ENCODE measurements at places on chromosomes 5 and 9.

GRCh38 chr5:166625210-166625865 is 1666.1 kb upstream of the WWC1 start:
- no peak for DNase-seq

- DNase-seq = no peak
Observed at GRCh38 chr5:24805230-24805629, 160.5 kb upstream of the CDH10 start.

- DNase-seq = no peak
Observed at GRCh38 chr5:58855851-58856739, 273.2 kb downstream of the RAB3C start.

DNA sequence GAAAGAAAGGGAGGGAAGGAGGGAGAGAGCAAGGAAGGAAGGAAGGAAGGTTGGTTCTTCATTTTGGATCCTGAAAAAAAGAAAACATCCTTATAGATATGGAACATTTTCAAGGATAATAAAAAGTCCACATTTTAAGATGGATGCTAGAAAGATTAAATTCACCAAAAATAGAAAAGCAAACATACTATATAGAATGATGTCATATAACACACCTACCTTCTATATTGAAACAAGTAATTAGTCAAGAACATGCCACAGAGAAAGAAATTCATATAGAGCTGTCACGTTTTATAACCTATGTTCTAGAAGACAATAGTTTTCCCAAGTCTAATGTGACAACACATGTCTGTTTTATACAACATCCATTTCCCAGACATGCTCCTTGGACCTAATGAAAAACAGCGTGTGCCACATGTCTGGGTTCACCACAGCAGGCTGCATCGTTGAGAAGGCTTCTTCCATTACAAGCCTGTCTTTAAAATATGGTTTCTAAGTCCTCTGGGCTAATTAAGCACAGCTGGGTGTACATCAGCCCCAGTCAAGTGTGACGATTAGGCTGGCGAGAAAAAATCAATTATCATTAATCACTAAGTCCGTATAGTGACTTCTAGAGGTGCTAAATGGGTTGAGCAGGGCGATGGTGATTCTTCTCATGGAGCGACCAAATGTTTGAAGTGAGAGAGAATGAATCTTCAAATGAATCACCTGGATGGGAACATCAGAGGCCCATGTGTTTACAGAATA is 301.8 kb downstream of the TLE1 start:
- no peak for DNase-seq

GRCh38 chr5:6394429-6395101 is 16.2 kb upstream of the MED10 start:
- DNase-seq = no peak

DNA sequence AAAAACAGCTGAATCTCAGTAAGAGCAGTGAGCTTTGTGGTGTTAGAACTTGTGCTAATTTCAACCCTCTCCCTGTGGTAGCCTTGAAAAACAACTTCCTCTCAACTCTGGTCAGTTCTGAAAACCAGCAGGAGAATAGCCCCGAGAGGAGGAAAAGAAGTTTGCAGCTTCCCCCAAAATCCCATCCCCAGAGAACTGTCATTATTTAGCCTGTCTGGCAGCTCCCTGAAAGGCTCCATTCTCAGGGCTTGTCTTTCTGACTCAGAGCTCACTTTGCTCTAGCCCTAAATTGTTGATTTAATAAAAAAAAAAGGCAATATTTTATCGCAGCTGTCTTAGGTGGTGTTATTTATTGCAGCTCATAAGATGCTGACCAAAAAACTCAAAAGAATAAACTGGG is 11.4 kb upstream of the SLC45A2 start:
- DNase-seq = no peak

- DNase-seq = no peak
Observed at GRCh38 chr5:132267931-132268768, 10.7 kb downstream of the PDLIM4 start.

GRCh38 chr9:131598121-131598520 is 52.8 kb downstream of the PRRT1B start:
- no peak for DNase-seq

DNA sequence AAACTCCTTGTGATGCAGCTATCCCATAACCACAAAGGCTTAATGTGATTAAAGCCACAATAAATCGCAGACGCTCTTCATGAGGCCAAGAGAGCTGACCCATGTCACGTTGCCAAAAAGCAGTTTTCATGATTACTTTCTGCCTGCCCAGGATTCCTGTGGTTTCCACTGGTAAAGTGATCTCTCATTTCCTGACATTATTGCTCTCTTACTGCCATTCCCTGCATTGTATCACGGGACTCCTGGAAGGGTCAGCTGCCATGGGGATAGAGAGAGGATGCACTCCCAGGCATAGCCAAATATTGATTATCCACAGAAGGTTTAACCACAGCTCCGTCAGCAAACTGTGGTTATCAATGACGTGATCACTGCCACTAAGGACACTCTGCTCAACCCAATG is 103.8 kb upstream of the SLC1A3 start:
- DNase-seq = peak; percentile 82

- DNase-seq = peak; percentile 65
Observed at GRCh38 chr5:153523831-153524230, 33.4 kb downstream of the GRIA1 start.

- no peak for DNase-seq
Observed at GRCh38 chr9:14882090-14882489, 28.1 kb downstream of the FREM1 start.

DNA sequence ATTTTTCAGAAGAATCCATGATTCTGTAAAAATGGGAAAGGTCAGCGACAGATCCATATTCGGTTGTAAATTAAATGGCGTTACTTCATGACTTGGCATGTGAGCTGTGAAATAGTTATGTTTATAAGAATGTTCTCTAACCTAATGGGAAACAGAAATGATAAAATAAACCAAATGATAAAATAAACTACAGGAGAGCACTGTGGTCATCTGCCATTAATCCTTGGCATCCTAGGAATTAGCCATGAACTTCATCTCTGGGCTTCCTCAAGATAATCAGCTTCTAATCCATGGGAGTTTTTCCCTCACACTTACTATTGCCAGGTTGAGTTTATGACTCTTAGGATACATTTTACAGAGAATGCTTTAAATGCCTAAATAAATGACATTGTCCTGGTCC is 94.6 kb upstream of the SLC30A5 start:
- DNase-seq = no peak

DNA sequence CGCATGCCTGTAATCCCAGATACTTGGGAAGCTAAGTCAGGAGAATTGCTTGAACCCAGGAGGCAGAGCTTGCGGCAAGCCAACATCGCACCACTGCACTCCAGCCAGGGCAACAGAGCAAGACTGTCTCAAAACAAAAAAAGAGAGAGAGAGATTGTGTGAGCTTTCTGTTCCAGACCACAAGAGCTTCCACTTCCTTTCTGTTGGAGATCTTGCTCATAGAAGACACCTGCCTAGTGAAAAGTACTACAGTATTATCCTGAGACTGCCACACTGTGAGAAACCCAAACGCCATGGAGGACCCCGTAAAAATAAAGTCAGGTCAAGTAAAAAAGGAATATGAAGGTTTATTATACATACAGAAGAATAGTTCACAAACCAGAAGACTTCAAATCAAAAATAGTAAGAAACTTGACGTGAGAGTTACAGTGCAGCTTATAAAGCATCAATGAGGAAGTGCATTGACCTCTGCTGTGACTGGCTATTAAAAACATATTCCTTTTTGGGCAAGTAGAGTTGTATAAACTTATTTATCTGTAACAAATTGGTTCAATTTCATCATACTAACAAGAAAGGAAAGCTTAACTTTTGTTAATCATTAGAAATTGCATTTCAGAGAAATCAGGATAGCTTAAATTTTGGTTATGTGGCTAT is 4.3 kb upstream of the EMB start:
- DNase-seq = no peak

DNA sequence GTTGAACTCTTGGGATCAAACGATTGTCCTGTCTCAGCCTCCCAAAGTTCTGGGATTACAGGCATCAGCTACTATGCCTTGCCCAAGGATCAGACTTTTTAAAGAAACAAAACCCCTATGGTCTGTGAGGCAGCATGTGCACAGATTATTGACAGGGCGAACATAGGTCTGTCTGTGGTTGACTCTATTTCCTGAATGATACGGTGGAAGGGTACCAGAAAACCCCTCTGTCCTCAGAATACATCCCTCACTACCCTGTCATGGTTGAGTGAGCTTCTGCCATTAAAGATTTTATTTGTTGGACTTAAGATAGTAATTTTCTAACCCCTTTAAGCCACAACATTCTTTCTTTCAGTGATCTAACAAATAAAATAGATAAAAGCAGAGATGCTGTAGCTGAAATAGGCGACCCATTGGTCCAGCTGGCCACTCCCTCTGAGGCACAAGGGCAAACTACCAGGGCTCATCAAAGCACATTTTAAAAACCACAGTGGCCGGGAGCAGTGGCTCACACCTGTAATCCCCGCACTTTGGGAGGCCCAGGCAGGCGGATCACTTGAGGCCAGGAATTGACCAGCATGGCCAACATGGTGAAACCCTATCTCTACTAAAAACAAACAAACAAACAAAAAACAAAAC is 84.9 kb upstream of the ANKRD55 start:
- no peak for DNase-seq

- peak; percentile 32 for DNase-seq
Observed at GRCh38 chr5:139383275-139383992, at the start of gene SLC23A1. Gene SLC23A1 (minus strand): TSS chr5:139383297. CDS start chr5:139383253, 44 bp downstream.

DNA sequence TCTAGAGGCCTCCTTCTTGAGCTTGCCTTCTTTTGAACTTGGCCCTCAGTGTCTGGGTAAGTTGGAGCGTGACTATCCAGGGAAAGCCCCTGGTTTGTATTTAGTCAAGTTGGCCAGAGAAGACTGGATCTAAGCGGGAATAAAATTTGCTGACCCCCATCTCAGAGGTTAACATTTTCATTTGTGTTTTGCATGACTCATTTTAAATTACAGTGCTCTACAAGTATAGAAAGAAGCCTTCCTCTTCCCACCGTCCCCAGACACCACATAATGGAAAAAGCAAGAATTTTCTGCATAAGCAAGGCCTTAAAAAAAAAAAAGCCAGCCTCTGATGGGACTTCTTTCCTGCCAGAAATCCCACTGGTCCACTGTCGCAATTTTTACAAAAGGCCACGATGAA is 27.2 kb downstream of the PIK3R1 start:
- DNase-seq = peak; percentile 65

Data from IMR-90 (cell line).